ENCODE measurements at places on chromosomes 16 and 17.

GRCh38 chr16:1310832-1311200 lies 1.4 kb downstream of the UBE2I start:
- no peak for DNase-seq

DNA sequence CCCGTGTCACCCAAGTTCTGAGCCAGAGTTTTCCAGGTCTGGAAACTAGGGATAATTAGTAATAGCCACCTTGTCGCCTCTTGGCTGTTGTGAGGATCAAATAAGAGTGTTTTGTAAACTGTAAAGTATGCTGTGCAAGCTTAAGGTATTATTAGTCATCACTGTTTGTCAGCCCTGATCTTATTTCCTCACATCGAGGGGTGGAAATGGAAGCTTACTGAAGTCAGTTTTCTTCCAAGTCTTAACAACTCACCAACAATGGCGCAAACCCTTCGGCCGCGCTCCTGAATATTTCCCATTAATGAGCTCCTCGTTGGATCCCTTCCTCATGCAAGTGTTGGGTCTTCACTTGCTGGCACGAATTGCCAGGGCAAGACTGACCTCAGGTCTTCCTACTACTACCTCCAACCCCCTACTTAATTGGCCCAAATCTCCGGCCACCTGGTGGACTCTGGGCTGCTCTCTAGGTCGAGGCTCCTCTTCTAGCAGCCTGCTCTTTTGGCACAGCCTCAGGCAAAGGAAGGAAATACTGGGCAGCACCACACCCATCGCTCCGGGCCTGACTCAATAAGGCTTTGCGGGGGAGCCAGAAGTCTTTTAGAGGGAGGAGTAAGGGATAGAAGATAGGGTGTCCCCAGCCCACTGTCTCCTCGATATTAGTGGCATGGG lies 885 bp upstream of the SLC35B1 start:
- no peak for DNase-seq

DNA sequence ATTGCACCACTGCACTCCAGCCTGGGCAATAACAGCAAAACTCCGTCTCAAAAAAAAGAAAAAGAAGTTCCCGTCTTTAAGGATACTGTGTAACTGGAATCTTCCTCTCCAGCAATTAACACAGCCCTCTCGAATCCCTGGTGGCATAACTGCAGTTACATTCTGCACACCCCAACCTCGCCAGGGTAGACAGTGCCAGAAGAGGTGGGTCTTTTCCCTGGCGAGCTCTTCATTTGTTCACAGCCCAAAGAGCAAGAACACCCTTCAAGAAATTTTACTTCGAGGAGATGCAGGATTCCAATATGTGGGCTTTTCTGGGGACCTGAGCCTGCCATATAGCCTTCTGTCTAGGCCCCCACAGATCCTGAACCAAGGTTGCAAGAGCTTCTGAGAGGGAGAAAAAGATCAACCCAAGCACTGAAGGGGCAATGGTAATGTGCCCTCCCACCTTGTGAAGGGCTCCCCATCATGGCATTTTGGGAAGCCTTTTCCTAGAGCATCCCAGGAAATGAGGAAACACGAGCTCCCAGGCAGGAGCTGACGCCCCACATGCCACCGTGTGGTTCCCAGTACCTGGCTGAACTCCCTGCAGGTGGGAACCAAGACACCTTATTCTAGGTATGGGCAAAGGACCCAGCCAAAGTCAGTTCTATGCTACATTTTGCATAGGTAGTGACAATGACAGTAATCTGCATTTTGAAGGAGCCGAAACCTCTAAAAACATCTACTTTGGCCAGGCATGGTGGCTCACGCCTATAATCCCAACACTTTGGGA lies 26.9 kb downstream of the TK2 start:
- no peak for DNase-seq

GRCh38 chr16:59210955-59211541 lies 476.9 kb upstream of the GOT2 start:
- DNase-seq, result no peak

DNA sequence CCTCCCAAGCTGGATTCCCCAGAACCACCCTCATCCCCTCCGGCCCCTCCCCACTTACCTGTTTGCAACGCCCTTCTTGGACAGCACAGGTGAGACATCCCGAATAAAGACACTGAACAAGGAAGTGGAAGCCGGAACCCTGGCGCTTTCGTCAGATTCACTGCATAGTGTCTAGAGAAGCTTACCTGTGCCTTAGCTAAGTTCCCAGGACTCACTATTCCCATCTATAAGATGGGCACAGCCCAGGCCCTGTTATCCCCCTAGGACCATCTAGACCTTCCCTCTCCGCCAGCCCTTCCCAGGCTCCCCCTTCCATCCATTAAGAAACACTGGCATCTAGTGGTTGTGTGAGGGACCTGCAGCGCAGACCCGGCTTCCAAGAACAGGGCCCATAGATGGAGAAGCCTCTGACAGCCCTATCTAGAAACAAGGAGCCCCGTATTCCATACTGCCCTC lies 26.9 kb upstream of the RPL38 start:
- DNase-seq, result peak; percentile 24

DNA sequence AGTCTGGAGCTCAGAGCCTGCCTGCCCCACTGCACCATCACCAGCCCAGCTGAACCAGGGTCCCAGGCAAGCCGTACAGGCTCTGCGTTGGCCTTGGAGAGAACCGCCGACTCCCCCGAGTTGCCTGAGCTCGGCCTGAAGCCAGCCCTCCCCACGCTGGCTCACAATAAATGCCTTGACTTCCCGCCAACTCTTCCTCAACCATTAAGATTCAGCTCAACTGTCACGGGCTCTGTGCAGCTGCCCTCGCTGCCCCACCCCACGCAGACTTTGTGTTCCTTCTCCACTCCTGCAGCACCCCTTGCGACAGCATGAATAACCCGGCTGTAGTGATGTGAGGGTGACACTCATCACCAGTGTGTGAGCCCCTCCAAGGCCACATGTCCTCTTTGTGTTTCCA lies 4.8 kb upstream of the QPRT start:
- peak; percentile 46 for DNase-seq

DNA sequence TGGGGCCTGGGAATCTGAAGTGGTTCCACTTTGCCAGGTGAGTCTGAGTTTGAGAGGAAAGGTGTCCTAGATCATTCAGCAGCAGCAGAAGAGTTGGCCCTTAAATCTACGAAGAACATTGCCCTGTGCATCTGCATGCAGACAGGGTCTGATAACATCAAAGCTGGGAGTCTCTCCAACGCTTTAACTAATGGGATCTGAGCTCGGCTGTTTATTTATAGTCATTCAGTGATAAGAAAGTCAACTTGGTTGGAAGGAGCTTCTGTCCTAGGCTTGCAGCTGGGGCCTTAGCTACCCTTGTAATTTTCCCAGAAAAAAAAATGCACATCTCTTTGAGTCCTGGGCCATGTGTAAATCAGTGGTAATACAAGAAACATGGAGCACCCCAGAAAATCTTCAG lies 418.0 kb upstream of the HSBP1 start:
- no peak for DNase-seq

- no peak for DNase-seq
Measured at GRCh38 chr16:9534759-9535158, 443.3 kb downstream of the HAPSTR1 start.

- DNase-seq, result no peak
Measured at GRCh38 chr17:57438066-57438731, 181.9 kb downstream of the MSI2 start.

GRCh38 chr17:70794738-70795137 lies 625.4 kb downstream of the KCNJ2 start:
- no peak for DNase-seq

GRCh38 chr17:36665417-36665816 lies 64.0 kb downstream of the MRM1 start:
- no peak for DNase-seq

DNA sequence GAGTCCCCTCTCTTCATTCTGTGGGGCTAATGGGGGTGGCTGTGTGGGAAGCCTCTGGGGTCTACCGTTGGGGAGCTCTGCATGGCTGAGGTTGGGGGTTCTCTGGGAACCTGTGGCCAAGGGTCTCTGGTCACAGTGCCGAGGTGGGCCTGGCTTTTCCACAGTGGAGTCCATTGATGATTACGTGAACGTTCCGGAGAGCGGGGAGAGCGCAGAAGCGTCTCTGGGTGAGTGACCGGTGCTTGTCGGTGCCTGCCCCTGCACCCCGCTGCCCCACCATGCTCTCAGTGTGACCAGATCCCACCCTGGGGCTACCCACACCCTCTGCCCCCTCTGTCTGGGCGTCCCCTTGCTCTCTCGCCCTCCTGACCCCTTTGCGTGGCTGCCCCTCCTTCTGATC lies 4.5 kb downstream of the LAT start:
- DNase-seq, result no peak

GRCh38 chr16:73732143-73732542 lies 564.5 kb upstream of the PSMD7 start:
- no peak for DNase-seq

- DNase-seq, result no peak
Measured at GRCh38 chr16:28063591-28064061, at the start of gene GSG1L. Gene GSG1L, minus strand, starts transcription at chr16:28063714. Its CDS starts 290 bp downstream, at chr16:28063424.

DNA sequence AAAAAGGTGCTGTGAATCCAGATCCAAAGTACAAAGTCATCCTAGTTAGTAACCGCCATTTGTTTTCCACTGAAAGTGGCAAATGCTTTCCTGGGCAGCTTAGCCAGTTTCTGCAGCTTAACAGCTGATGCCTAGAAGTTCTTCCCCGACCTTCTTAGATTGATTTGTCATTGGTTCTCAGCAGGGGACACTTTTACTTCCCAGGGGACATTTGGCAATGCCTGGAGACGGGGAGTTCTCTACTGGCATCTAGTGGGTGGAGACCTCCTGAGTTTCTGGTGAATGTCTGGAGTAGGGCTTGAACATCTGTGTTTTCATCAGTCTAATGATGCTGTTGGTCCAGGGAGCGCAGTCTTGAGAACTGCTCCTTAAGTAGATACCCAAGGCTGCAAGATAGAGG lies 7.6 kb downstream of the DNAJA3 start:
- no peak for DNase-seq

- DNase-seq, result no peak
Measured at GRCh38 chr16:19105891-19106624, 7.7 kb upstream of the ITPRIPL2 start.

DNA sequence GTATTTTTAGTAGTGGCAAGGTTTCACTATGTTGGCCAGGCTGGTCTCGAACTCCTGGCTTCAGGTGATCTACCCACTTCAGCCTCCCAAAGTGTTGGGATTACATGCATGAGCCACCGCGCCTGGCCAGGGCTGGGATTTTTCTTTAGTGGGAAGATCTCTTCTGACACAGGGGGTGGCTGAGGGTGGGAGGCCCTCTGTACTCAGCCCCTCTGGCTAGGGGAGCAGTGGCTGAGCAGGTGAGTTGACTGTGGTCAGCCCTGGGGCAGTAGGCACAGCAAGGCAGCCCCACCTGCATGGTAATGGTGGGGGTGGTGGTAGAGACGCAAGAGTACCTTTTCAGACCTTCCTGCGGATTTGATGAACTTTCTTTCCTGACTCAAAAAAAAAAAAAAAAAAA lies 12.3 kb upstream of the GPRC5B start:
- DNase-seq, result no peak

DNA sequence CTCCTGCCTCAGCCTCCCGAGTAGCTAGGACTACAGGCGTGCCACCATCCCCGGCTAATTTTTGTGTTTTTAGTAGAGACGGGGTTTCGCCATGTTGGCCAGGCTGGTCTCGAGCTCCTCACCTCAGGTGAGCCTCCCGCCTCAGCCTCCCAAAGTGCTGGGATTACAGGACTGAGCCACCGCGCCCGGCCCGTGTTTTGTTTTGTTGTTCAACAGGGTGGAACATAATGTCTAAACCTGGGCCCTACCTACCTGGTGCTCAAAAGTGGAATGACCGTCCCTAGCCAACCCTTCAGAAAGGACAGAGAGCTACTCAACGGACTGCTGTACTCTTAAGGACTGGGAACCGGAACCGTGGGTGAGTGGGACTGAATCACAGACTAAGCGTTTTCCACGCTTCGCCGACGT lies 772 bp upstream of the KIF22 start:
- DNase-seq, result no peak

DNA sequence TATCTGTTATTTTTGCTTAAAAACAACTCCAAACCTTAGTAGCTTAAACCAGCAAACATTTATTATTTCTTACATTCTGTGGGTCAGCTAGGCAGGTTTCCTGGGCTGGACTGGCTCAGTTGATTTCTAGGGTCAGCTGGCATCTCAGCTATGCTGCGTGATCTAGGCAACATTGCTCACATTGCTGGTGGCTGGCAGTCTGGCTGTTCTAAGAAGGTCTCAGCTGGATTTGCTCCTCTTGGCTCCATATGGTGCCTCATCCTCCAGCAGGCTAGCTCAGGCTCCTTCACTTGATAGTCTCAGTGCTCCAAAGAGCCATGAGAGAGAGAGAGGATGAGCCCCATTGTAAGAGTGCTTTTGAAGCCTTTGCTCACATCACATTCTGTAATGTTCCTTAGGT lies 470.6 kb upstream of the CDH5 start:
- no peak for DNase-seq

- DNase-seq, result no peak
Measured at GRCh38 chr17:69551212-69552010, 136.9 kb downstream of the MAP2K6 start.

DNA sequence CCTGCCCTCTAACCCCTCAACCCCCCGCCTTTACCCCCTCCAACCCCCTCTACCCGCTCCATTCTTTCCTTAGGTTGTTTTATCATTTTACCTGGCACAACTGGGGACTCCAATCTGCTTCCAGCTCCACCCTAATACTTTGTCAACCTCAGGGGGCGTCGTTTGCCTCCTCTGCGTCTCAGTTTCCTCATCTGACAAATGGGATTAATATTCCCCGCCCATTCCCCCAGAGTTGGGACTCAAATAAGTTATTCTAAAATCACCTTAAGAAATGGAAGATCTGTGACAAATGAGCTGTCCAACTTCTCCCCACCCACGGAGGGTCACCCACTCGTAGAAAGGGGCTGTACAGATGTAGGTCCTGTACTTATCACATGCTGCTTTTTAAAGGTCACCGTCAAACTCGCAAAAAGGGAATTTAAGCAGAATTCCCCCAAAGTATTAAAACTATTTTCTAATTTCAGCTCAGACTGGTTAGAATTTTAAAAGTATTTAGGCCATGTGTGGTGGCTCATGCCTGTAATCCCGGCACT lies 40.6 kb upstream of the CPNE2 start:
- no peak for DNase-seq

DNA sequence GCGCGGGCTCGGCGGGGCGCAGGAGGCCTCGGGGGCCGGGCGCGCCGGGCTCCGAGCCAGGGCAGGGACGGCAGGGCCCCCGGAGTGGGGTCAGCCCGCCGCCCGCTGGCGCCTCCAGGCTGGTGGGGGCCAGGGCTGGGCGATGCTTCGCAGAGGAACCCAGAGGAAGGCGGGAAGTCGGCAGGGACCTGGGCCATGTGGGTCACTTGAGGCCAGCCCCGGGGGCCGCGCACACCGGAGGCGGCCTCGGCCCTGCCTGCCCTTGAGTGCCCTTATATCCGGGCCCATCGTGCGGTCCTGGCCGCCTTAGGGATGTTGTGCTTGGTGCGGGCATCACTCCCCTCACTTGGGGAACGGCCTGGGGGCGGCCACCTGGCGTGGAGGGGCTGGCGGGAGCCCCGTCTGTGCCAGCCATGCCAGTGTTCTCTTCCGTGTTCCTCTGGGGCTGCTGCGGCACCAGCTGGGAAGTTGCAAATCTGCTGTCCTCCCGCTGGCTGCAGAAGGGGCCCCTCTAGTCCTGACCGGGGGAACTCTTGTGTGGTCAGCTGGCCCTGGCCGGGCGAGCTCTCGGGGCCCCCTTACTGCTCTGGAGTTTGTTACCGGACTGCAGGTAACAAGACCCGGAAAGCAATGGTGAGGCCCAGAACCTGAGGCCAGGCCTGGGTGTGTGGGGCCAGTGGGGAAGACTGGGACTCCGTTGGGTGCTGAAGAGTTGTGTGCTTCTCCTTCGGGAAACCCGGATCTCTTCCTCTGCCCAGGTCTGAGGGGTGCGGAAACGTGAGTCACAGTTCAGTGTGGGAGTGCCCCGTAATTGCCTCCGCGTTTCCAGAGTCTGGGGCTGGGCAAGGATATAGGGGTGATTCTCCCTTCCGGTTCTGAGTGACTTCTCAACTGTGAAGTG lies 849 bp downstream of the CAPN15 start:
- DNase-seq, result no peak

Data from DMS 273 treated with DMSO at 0.1 percent for 48 hours (cell line).